ENCODE measurements at places on chromosomes 2 and 18.

DNA sequence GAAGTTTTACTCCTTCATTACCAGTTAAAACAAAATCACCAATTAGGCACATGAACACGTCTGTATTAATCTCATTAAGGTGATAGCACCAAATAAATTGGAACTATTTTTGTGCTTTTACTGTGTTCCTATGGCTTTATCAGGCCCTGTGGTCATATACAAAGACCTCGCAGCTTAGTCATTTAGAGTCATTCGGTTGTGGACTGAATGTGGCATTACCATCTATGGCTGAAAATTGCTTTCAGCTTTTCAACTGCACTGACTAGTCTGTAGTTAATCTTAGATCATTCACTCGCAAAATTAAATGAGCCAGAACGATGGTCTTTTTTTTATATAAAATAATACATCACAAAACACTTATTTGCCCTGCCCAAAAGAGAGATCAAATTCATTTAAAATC lies 601.7 kb downstream of the NR4A2 start:
- DNase-seq, result no peak

- DNase-seq, result no peak
Measured at GRCh38 chr2:64738026-64738425, 84.3 kb upstream of the SERTAD2 start.

- DNase-seq, result no peak
Measured at GRCh38 chr2:70090706-70091334, 3.5 kb downstream of the PCBP1 start.

GRCh38 chr2:57100436-57100835 lies 916.6 kb downstream of the CCDC85A start:
- DNase-seq, result no peak

GRCh38 chr2:112614201-112614840 lies 29.9 kb downstream of the CHCHD5 start:
- DNase-seq, result no peak

GRCh38 chr2:9230881-9231280 lies 24.3 kb downstream of the ASAP2 start:
- no peak for DNase-seq

DNA sequence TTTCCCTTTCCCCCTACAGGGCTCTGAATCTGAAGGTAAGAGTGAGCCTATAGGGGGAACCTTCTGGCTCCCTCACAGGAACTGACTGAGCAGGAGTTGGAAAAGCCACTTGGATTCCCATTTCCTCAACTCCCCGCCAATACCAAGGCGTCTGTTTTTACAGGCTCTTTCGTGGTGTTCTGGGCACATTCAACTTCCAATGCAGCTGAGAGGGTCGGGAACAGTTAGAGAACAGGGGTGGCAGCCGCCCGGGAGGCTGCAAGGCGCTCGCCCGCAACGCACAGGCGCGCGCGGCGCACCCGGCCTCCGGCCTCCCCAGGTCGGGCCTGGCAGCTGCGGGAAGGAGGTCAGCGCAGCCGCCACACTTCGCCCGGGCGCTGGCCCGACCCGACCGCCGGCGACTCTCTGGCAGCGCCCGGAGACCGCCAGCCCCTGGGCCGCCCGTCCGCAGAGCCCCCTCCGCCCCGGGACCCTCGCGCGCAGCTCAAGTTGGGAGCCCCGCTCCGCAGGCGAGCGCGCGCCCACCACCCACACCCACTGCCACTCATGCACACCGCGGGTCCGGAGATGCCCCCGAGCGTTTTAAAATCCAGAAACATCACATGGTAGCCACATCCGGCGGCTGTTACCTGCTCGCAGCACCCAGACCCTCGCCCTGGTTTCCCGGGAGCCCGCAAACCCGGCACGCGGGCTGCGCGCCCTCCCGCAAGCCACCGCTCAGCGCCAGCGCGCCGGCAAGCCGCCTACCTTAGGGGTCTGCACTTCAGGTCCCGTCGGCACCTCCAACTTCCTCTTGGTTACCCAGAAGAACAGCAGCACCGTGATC lies 816 bp downstream of the GALNT14 start:
- no peak for DNase-seq

- peak; percentile 31 for DNase-seq
Measured at GRCh38 chr2:144379851-144380311, 140.0 kb downstream of the ZEB2 start.

- DNase-seq, result no peak
Measured at GRCh38 chr18:23550898-23551297, 35.4 kb downstream of the NPC1 start.

DNA sequence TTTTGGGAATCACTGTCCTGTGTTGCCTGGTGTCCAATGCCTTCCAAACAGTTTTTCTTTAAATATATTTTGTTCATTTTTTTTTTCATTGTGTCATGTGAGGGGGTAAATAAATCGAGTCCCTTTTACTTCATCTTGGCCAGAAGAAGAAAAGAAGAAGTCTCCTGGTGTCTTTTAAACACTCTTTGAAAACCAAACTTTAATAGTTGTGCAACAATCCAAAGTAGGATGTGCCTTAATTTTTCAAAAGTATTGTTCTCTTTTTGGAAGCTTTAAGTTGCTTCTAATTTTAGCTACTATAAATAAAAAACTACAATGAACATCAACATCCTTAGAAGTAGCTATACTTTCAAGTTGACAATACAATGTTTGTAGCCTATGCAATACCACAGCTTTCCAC lies 154.9 kb downstream of the ATAD2B start:
- DNase-seq, result no peak

GRCh38 chr2:170974304-170974993 lies 45.4 kb downstream of the GORASP2 start:
- DNase-seq, result no peak

DNA sequence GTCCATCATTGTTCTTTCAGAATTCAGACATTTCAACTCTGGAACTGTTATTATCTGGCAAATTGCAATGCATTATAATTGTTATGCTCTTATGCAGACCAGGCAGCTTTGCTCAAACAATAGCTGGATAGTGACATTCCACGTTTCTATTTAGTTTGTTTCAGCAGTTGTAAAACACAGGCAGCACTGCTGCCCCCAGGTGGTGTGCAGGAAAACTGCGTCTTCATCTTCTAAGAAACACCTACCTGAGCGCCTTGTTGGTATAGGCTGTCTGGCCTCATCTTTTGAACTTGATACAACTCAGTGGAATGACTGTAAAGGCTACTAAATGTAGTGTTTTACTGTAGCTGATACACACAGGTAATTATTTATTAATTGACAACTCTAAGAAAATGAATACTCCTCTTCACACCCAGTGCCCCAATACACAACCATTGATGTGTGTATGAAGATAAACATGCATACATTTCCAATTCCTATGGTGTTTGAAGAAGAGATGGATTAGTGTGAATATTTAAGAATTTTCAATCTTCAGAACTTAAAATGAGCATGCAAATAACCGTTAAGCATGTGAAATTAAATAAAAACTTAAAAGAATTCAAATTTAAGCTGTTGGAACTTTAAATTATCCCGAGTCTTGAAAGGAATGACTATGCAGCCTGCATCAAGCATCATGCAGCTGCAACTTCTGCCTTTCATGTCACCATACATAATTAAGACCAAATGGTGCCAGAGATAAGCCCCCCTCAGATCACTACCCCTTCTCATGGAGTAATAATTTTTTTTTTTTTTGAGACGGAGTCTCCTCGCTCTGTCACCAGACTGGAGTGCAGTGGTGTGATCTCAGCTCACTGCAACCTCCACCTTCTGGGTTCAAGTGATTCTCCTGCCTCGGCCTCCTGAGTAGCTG lies 85.6 kb downstream of the CD8B2 start:
- DNase-seq, result peak; percentile 51

- DNase-seq, result no peak
Measured at GRCh38 chr2:18501729-18502128, 58.7 kb downstream of the RDH14 start.

- no peak for DNase-seq
Measured at GRCh38 chr2:224319750-224320149, 82.2 kb downstream of the FAM124B start.

DNA sequence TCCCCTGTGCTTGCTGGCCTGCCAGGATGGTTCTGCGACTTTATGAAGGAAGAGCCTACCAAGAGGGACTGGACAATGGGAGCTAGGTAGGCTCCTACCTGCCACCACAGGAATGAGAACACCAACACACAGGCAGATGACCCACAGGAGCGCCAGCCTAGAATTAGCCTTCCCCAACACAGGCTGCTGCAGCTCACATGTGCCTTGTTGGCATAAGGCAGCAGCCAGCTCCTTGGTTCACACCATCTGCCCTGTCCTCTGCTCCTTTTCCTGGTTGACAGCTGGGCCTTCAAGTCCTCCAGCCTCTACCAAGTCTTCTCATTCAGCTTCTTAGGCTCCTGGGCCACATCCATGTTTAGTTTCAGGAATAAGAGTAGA lies 705.4 kb upstream of the RAB6C start:
- DNase-seq, result no peak

- no peak for DNase-seq
Measured at GRCh38 chr18:371609-371982, 103.7 kb upstream of the THOC1 start.

GRCh38 chr18:28189400-28190239 lies 12.7 kb upstream of the CDH2 start:
- no peak for DNase-seq

- no peak for DNase-seq
Measured at GRCh38 chr2:196333397-196333796, 162.0 kb upstream of the STK17B start.

DNA sequence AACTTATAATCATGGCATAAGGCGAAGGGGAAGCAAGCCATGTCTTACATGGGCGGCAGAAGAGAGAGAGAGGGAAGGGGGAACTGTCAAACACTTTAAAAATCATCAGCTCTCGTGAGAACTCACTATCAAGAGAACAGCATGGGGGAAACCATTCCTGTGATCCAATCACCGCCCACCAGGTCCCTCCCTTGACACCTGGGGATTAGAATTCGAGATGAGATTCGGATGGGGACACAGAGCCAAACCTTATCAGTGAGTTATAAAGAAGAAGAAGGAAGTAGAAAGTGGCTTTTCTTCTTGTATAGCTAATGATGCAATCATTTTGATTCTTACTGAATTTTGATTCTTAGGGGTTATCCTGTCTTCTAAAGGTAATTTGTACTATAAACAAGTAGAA lies 51.4 kb downstream of the SMCHD1 start:
- no peak for DNase-seq

Data from head of caudate nucleus (tissue), 42 donors.